ENCODE measurements at places on chromosomes 4 and X. TPM values are rescaled to one million over a fixed set of nuclear protein-coding genes. Genes with fewer than 3 reads are reported as not detected.

- no peak for DNase-seq
These were observed 336.8 kb downstream of the BCOR start for GRCh38 chrX:39760930-39761329.

- peak; percentile 55 for DNase-seq
These were observed 114.8 kb downstream of the HMX1 start for GRCh38 chr4:8756816-8757215.

DNA sequence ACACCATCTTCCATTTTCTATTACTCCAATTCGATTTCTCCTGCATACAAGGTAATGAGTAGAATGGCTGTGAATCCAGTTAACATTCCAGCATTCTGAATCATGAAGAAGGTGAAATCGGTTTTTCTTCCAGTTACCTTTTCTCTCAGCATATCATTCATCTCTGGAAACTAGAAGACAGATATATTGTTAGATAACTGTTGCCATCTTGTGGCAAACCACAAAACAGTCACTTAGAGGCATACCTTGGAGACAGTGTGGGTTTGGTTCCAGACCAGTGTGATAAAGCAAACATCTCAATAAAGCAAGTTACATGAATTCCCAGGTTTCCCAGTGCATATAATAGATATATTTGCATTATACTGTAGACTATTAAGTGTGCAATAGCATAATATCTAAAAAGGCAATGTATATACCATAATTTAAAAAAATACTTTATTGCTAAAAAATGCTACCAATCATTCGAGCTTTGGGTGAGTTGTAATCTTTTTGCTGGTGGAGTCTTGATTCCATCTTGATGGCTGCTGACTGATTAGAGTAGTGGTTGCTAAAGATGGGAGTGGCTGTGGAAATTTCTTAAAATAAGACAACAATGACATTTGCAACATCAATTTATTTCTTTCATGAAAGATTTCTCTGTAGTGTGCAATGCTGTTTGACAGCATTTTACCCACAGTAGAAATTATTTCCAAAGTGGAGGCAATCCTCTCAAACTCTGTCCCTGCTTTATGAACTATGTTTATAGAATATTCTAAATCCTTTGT, 82.1 kb downstream of the SLC39A8 start:
- DNase-seq = no peak

GRCh38 chrX:137194164-137194563, 160.4 kb upstream of the GPR101 start:
- DNase-seq = no peak

DNA sequence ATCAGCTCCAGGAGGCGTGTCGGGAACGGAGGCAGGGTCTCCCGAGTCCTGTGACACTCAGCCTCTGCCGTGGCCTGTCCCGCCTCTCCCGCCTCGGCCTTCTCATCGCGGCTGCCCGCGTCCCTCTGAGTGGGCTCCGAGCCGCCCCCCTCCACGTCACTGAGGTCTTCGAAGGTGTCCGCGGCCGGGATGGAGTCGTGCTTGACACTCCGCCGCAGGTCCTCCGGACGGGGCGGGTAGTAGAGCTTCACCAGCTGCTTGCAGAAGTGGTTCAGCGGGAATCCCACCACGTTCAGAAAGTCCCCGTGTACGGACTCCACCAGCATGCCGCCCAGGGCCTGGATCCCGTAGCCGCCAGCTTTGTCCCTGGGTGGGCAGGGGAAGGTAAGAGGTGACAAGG, 25.0 kb downstream of the ASMTL start:
- DNase-seq = no peak

DNA sequence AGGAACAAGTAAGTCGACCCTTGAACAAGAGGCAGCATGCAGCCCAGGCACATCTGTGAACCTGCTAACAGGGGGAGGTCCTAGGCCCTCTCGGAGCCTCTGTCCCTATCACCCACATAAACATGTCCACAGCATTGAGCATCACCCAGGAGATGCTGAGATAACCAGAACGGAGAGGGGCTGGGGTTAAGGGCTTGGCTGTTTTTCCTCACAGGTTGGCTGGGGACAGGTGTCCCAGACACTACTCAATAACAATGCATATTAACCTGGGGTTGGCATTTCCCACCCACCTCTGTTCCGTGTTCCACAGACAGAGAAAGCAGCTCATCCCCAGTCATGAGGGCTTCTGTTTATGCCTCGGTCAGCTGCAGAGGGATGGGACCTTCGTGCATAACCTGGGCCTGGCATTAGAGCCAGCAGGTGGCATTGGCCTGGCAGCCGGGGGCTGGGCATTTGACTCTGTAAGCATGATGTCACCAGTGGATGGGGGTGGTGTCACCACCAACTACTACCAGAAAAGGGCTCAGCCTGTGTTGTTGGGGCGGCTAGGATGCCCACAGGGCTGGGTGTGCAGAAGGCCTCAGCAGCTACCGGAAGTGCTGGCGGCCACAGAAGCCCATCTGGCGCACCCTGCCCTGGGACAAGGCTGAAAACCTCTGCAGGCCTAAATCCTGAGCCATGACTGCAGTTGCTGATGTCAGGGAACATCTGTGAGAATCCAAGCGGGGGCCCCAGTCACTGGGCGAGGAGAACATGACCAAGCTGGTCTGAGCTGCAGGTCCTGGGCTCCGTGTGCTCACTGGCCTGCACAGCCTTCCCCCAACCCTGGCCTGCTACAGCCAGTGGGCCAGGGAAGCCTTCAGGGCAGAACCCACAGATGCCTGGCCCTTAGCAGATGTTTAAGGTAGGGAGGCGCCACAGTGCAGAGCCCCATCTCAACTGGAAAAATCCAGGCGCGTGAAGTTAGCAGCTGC, 351.4 kb downstream of the NR3C2 start:
- DNase-seq = no peak

DNA sequence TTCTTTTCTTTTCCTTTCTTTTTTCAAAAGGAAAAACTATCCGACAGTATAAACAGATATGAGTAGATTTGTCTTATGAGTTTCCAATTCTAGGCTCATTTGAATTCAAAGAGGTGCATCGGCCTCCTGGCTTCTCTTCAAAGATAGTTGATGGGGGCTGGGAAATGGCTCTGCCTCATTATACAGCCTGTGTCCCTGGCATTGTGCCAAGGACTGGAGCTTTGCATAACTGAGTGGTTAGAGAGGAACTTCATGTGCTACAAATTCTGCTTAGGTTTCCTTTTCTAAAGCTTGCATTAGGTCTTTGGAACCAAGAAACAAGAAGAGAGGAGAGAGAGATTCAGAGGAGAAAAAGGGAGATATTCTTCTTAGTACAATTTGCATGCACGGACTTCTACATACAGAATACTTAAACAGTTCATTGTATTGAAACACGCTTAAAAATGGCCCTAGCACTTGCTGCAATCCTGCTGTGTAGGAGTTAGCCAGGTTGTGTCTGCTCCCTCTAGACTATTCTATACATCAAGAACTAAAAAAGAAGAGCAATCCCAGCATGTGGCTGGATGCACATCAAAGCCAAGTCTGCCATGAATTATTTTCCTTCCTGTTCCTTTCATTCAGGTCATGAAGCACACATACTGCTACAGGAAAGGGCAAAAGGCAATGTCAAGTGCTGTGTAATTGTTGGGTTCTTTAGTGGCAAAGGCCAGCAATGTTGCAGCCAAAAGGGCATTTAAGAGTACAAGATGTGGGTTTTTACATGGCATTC, 70.9 kb downstream of the INTS12 start:
- DNase-seq = peak; percentile 74

GRCh38 chrX:14356401-14356800, 172.9 kb upstream of the GLRA2 start:
- no peak for DNase-seq

GRCh38 chr4:17166954-17167353, 268.5 kb upstream of the LDB2 start:
- DNase-seq = no peak

DNA sequence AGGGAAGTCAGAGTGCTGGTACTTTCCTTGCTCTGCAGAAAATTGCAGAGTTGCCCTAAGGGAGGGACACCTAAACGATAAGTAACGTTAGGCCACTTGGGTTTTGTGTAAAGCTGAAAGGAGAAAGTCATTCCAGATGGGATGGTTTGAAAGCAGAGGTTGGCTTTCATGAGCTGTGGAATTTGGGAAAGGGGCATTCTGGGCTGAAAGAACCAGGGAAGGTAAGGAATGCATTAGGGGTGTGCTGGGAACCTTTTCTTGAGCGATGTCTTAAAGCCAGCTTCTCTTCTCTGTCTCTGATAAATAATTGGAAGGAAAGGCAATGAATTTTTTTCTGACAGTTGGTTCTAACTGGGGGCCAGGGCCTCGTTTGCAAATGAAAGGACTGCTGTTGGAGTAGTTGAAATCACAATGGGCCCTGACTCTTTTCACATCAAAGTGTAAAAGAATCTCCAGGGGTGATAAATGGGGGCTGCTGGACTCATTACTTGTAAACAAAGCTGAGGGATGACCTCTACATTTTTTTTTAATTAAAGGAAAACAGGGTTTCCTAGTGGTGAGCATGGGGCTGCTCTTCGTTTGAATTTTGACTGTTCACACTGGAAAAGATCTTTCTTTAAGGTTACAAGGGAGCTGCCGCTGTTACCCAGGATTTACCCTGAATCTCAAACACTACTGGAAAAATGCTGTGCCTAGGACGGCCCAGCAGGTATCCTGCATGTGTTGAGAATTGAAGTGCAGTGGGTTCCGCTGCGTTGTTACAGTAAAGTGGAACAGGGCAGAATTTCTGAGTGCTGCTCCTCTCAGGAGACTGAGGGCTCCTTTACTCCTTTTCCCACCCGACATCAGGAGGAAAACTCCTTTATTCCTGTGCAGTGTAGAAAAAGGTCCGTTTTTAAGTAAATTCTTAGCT, 25.0 kb downstream of the AFF1 start:
- DNase-seq = no peak

DNA sequence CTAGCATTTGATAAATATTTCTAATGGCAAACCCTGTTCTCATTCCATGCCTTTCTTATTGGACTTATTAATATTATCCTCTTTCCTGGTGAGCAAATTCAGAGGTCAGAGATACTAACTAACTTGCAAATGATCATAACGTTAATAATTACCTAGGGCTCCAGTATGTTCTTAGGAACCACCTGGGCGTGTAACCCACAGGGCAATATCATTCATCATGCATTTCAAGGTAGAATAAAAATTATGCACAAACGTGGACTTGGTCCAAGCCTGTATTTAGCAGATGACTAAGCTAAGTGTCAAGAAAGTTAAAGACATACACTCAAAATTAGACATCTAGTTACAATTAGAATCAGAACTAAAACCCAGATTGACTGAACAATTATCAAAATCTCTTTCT, 850.1 kb downstream of the TRIML1 start:
- no peak for DNase-seq

DNA sequence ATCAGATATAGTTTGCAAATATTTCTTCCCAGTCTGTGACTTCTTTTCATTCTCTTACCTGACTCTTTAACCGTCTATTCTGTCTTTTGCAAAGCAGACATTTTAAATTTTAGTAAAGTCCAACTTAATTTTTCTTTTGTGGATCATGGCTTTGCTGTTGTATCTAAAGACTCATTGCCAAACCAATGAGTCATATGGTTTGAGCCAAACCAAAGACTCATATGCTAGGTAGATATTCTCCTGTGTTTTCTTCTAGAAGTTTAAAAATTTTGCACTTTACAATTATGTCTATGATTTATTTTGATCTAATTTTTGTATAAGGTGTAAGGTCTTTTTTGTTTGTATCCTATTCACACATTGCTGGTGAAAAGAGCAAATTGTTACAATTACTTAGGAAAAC, 446.8 kb downstream of the ANKRD50 start:
- no peak for DNase-seq

DNA sequence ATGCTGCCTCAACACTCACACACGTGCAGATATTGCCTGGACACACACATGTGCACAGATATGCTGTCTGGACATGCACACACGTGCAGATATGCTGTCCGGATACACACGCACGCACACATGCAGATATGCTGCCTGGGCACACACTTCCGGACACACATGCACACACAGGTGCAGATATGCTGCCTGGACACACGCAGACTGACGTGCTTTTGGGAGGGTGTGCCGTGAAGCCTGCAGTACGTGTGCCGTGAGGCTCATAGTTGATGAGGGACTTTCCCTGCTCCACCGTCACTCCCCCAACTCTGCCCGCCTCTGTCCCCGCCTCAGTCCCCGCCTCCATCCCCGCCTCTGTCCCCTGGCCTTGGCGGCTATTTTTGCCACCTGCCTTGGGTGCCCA, 14.7 kb downstream of the FGFRL1 start:
- DNase-seq = no peak

GRCh38 chr4:5451243-5451642, 257.1 kb downstream of the EVC2 start:
- no peak for DNase-seq

GRCh38 chrX:30308263-30309138, 689 bp downstream of the NR0B1 start:
- no peak for DNase-seq

The NLGN4X gene
- total RNA-seq = 3.3 TPM
